ENCODE measurements at places on chromosomes 5 and 9. TPM values are rescaled to one million over a fixed set of nuclear protein-coding genes. Genes with fewer than 3 reads are reported as not detected.

Gene PCYOX1L
- total RNA-seq = 41.2 TPM

Gene RANBP17
- total RNA-seq = not detected

GRCh38 chr9:135085830-135086546 is 1.5 kb upstream of the OLFM1 start:
- no peak overlapping the region for H3K27ac ChIP-seq
- H3K4me1 ChIP-seq = peaks cover 4% of the 10 kb centered on the region
- no peak overlapping the region for H3K4me3 ChIP-seq

DNA sequence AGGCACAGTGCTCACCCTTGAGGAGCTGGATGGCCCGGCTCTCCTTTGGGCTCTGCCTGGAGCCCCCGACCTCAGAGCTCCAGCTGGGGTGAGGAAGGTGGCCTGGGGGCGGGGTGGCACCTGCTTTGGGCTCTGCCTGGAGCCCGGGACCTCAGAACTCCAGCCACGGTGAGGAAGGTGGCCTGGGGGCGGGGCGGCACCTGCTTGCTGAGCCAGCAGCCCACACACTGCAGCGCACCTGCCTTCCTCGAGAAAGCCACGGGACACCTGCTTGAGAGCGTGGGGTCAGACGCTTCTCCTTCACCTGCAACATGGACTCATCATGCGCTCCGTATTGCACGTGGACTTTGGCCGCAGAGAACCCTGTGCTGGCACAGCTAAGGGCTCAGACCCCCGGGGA is 51.8 kb downstream of the IRX2 start:
- no peaks in the 10 kb centered on the region for H3K27me3 ChIP-seq
- DNase-seq = no peak
- H3K4me1 ChIP-seq = no peaks in the 10 kb centered on the region
- no peak overlapping the region for H3K4me3 ChIP-seq
- H3K36me3 ChIP-seq = no peaks in the 10 kb centered on the region

- H3K4me3 ChIP-seq = no peak overlapping the region
- H3K4me1 ChIP-seq = no peaks in the 10 kb centered on the region
- no peak for DNase-seq
Observed at GRCh38 chr5:96503501-96504236, 70.6 kb upstream of the PCSK1 start.

DNA sequence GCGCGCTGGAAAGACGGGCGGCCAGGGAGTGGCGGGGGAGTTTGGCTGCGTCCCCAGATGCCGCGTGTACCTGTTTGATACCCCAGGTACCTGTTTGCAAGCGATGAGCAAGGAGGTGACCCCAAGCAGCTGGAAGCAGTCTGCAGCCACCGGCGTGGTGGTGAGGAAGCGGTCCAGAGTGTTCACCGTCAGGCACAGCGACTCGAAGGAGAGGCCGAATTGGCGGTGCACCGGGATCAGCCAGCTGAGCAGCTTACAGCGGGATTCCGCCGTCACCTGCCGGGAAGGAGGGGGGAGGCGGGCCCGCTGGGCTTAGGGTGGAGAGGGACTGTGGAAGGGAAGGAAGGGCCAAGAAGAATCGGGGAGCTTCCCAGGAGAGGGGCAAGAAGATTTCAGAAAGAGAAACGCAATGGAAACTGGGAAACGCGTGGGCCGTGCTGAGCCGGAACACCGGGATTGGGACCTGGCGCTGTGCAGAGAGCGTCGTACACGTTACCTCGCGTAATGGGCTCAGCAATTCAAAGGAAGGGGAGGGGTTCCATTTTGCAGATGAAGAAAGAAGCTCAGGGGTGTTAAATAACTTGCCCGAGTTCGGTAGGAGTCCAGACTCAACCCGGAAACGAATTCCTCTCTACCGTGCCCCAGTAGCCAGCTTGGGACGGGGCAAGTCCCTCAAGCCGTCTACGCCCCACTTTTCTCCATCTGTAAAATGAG is 980 bp downstream of the CCNO start:
- H3K27me3 ChIP-seq = peaks cover 80% of the 10 kb centered on the region
- peaks cover 37% of the 10 kb centered on the region for H3K4me1 ChIP-seq
- no peaks in the 10 kb centered on the region for H3K36me3 ChIP-seq
- DNase-seq = no peak

DNA sequence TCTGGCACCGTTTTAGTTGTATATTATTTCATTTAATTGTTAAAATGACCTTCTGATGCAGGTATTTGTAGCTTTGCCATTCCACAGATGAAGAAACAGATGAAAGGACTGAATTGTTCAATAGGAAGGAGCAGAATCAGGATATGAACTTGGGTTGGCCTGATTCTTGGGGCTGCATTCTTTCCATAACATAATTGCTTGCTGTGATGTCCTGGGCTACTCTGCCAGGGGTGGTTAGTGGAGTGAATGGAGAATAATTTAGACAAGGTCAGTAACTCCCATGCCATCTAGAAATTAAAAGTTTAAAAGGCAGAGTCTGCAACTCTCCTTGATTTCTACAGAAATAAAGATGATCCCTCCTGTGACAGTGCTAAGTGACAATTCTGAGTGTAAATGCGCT is 15.9 kb downstream of the TLR4 start:
- peaks cover 35% of the 10 kb centered on the region for H3K27me3 ChIP-seq
- peaks cover 21% of the 10 kb centered on the region for H3K4me1 ChIP-seq
- no peak for DNase-seq
- no peak overlapping the region for H3K4me3 ChIP-seq
- no peak overlapping the region for H3K27ac ChIP-seq

GRCh38 chr5:165014439-165014838 is 1509.0 kb downstream of the MAT2B start:
- H3K4me3 ChIP-seq = no peak overlapping the region
